ENCODE measurements at places on chromosomes 3 and 15.

DNA sequence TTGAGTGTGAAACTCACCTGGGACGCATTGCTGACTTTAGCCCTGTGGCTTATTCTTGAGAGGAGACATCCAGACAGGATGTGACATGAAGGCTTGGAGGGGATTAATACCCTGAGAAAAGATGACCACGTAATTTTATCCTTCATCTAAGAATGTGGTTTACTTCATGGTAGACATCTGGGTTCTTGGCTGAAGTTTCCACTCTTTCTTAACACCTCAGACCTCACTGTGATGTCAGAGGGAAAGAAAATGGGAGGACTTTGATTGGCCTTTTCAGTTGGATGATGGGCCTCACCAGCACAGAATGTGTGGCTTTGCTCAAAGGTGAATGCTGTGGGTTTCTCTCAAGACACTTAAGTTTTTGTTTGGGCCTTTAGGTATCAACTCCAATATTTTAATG, 16.5 kb downstream of the GORASP1 start:
- no peak for DNase-seq

DNA sequence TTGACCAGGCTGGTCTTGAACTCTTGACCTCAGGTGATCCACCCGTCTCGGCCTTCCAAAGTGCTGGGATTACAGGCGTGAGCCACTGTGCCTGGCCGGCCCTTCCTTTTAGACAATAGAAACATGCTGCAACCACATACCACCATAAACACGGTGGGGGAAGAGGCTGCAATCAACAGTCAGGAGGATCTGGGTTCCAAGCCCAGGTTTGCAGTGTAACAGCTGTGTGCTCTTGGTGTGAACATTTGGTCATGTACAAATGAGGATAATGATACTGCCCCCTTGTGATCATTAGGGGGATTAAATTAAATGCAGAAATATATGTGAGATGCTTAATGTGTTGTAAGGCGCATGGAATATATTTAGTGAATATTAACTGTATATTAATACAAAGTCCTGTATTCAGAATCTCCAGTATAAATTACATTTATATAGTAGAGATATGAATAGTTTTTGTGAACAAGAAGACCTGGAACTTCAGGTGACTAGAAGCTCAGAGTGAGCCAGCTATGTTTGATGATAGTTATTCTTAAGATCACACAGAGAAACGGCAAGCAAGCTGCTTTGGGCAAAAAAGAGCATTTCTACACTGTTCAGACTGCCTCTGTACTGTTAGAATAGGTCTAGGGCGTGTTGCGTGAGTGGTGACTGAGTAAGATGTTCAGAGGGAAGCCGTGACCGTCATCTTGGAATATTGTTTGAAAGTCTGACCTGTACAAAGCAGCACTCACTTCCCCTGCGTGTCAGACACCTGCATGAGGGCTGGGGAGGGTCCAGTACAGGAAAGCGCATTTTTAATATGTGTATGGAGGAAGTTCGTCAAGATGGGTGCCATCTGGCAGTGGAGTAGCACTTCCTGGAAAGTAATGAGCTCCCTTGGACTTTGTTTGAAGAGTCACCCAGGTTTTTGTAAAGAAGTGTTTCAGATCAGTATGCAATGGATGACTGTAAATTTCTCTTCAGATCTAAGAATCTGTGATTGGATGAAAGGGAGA, 125.8 kb downstream of the PGPEP1L start:
- DNase-seq = peak; percentile 53

- DNase-seq = no peak
Measured at GRCh38 chr3:4332991-4333390, 29.8 kb downstream of the SETMAR start.

DNA sequence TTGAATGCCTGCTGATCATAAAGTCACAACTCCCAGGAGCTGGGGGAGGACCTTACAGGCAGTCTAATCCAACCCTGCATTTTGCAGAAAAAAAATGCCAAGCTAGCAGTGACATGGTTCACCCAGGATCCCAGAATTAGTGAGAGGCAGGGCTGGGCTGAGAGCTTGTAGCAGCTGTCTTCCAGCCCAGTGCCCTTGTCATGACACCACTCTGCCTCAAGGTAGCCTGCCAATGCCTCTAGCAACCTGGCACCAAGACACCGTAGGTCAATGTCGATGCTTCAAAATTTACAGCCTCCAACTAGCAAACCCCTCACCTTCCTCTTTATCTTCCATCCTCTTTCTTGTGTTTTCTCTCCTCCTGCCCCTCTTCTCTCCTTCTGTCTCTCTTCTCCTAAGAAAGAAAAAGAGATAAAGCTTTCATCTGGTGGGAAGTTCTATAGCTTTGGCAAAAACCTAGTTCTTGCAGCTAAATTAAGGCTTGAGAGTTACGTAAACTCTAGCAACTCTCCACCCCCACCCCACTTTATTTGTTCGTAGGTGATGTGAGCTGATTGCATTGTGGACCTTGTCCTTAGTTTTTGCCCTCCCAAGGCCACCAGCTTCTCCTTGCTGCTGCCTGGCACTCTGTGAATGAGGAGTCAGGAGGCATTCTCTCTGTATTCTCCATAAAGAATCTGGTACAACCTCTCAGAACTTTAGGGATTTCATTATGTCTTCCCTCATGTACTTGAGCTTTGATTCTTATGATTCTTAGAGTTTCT, 18.3 kb upstream of the BFSP2 start:
- no peak for DNase-seq

GRCh38 chr3:42098171-42098570, 7.0 kb downstream of the TRAK1 start:
- DNase-seq = no peak

- no peak for DNase-seq
Measured at GRCh38 chr15:74010929-74011540, 16.5 kb downstream of the PML start.

DNA sequence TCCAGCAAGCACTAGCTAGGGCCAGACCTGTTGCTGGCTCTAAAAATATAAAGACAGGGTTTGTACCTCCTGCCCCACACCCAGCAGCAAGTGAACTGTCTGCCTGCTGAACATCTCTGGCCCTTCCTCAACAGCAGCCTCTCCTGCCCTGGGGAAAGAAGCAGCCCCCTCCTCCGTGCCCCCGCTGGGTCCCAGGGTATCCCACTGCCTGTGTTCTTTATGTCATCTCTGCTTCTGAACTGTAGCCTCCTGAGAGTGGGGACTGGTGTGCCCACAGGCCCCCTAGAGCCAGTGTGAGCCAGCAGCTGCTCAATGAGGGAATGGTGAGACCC, 54.5 kb downstream of the ACAD9 start:
- DNase-seq = no peak

DNA sequence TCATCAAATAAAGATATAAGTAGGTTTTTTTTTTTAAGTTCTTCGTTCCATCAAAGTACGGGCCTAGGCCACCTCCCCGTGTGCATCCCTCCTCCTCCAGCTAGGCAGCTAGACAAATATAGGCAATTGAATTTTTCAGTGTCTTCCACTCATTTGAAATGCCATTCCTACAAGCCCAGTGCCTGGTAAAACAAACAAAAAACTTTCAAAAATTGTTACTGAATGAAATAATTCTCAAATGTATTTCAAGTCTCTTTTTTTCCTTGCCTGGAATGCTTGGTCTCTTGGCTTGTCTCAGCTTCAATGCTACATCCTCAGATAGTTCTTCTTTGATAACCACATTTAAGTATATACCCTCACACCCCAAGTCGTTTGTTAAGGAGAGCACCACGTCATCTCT, 3.8 kb downstream of the EIF2AK4 start:
- no peak for DNase-seq

- no peak for DNase-seq
Measured at GRCh38 chr15:65730549-65731172, 61.4 kb downstream of the DENND4A start.

DNA sequence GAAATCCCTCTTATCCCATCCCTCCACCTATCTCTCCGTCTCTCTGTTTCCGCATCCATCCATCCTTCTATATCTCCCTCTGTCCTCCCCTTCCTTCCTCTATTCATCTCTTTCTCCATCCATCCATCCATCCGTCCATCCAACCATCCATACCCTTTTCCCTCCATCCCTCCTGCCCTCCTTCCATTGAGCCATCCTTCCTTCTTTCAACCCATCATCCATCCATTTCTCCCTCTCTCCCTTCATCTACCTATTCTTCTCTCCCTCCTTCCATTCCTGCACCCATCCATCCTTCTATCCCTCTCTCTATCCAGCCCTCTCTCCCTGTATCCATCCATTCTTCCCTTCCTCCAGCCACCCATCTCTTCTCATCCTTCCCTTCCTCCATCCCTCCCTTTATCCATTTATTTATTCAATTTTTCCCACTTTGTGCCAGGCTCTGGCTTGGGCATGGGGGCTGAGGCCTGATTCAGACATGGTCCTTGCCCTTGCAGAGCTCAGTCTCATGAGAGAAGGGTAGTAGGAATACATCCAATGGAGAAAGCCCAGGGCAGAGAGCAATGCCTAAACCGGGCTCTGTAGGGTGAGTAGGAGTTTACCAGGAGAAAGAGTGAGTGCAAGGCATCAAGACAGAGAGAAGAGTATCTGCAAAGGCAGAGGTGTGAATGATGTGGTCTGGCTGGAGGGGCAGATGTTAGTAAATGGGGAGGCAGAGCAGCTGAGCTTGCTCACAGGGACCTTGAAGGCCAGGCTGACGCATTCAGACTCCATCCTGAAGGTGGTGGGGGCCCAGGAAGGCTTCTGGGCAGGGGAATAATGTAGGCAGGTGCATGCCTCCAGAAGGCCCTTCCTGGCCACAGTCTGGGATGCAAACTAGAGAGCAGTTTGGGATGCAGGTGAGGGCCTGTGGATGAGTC, 19.5 kb upstream of the FBLN2 start:
- DNase-seq = no peak

GRCh38 chr15:66484539-66485112, 12.9 kb downstream of the SNAPC5 start:
- no peak for DNase-seq

GRCh38 chr15:96374499-96374898, 44.0 kb downstream of the NR2F2 start:
- no peak for DNase-seq
